ENCODE measurements at places on chromosomes 2 and 18.

DNA sequence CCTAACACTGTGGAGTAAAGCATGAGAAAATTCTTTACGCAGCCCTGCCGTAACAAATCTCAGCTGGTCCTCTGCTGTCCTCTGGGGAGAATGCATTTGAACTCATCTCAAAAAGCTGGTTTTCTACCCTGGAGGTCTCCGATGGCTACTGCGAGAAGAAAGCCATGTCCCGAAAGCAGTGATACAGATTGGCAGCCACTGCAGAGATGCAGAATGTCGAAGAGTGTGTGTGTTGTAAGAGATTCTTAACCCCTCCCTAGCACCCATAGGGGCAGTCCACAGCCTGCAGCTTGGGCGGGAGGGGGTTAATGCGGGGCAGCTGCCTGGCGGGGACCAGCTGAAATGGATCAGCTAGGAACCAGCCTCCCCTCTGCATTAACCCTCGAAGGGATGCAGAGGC is 235.9 kb downstream of the ZNF516 start:
- no peak for DNase-seq

GRCh38 chr2:203739351-203739750 is 32.9 kb downstream of the CD28 start:
- no peak for DNase-seq

GRCh38 chr18:62583376-62583775 is 60.6 kb downstream of the ZCCHC2 start:
- no peak for DNase-seq

- no peak for DNase-seq
Observed at GRCh38 chr2:70121627-70122372, 34.5 kb downstream of the PCBP1 start.

DNA sequence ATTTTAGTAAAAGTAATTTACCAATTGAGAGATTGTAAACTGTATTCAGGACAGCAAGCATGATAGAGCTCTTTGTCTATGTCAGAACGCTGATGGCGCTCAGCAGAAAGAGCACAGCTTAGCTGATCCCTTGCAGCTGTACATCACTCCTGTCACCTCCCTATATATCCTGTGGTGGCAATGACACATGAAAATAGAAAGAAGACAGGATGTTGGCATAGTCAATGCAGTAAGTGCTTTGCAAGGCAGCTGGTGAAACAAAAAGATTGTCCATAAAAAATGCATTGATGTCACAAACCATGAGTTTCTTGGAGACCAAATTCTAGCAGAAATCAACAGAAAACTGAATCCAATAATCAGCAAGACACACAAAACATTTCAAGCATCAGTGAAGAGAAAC is 221.5 kb downstream of the RIT2 start:
- DNase-seq = no peak

GRCh38 chr2:1743396-1744150 is 742 bp downstream of the PXDN start:
- DNase-seq = peak; percentile 11

- peak; percentile 48 for DNase-seq
Observed at GRCh38 chr2:180124273-180125139, 117.4 kb upstream of the CWC22 start.

- DNase-seq = no peak
Observed at GRCh38 chr2:31223026-31223425, 5.7 kb upstream of the CAPN14 start.

GRCh38 chr2:156430236-156430979 is 5.8 kb upstream of the GPD2 start:
- DNase-seq = peak; percentile 73

- DNase-seq = no peak
Observed at GRCh38 chr2:105573490-105573889, 171.2 kb upstream of the NCK2 start.

GRCh38 chr2:77800410-77800809 is 278.2 kb upstream of the LRRTM4 start:
- DNase-seq = no peak

- DNase-seq = no peak
Observed at GRCh38 chr2:169005080-169005598, 26.0 kb downstream of the ABCB11 start.

- no peak for DNase-seq
Observed at GRCh38 chr18:37564711-37565100, 892 bp downstream of the CELF4 start.

GRCh38 chr18:37671530-37671929 is 105.9 kb upstream of the CELF4 start:
- DNase-seq = no peak

DNA sequence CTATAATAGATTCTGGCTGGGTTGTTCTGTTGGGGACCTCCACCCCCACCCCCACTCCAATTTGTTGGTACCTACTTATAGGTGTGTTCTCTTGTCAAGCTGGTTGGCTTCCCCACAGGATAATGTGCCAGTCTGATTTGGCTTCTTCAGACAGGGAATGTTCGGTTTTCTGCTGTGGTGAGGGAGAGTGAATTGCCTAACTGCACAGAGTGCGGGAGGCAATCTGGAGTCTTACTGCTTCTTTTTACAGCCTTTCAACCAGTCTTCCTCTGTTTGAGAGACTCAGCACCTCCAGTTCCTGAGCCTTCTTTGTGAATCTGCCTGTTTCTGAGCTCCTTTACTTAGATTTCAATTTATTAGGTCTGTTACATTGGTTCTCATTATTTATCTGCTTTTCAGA is 27.4 kb upstream of the SNORC start:
- peak; percentile 16 for DNase-seq

GRCh38 chr18:42048158-42048557 is 93.1 kb downstream of the PIK3C3 start:
- DNase-seq = peak; percentile 53

DNA sequence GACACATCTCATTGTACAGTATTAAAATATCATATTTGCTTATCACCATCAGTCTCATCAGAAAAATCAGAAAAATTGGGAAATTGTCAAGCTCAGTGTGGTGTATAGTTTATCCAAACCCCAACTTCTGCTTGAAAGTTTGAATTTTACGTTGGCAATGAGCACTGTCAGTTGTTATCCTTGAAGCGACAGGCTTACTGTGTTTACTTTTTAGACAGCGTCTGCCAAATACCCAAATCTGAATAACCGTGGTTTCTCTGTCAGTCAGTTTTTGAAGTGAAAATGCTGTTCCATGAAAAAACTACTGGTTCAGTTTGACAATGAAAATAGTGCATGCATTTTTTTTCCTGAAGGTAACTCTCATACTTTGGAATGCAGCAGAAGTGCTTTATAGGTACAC is 70.2 kb downstream of the PARD3B start:
- DNase-seq = no peak

DNA sequence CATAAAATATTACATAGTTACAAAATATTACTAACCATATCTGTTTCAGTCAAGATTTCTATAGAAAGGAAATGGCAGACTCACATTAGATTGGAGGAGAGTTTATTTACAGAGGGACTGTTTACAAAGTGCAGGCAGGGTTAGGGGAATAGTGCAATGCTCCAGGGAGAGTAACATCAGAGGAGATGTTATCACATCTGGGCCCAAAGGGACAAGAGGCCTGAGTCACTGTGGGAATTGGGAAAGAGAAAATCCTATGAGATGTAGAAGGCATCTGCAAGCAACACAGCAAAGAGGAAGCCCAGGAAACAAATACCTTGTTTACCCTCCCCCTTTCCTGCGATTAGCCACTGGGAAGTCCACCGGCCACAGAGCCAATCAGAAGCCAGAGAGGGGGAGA is 227.3 kb upstream of the TANK start:
- DNase-seq = no peak

DNA sequence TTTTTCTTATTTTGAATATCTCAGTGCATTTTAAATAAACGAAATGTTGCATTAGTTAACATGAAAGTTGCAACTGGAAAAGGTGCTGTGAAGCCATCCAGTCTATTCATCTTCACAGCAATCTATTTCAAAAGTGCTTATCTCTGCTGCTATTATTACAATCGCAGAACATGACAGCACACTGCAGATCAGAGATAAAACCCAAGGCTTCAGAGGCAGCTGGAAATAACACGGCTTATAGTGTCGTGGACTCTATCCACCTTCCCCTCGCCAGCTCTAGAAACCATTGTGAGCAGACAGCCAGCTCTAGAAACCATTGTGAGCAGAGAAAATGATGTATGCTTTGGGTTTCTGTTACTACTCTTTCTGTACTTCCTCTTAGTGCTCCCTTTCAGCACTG is 1140.8 kb upstream of the CELF4 start:
- DNase-seq = no peak

GRCh38 chr18:35369126-35369525 is 8.0 kb downstream of the ZNF396 start:
- no peak for DNase-seq

GRCh38 chr2:46643951-46644350 is 164.6 kb downstream of the TMEM247 start:
- DNase-seq = no peak

- DNase-seq = peak; percentile 84
Observed at GRCh38 chr18:46343931-46344372, 239.8 kb downstream of the HAUS1 start.

GRCh38 chr2:82340578-82341053 is 2036.1 kb upstream of the LRRTM1 start:
- DNase-seq = no peak

DNA sequence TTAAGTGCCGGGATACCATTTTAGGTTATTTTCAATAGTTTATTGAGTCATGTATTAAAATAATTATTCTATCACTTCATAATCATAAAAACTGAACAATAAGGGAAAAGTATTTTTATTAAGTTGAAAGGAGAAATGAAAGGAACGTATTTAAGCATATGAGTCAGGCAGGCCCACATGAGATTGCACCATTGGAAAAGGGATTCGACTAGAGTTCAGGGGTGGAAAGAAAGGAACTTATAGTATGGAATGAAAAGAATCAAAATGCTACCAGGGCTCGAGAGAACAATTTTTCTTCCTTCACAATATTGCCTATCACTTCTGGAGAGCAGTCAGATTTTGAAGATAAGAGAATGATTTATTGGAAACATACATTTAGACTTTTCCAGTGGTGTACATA is 516.5 kb upstream of the NETO1 start:
- no peak for DNase-seq

DNA sequence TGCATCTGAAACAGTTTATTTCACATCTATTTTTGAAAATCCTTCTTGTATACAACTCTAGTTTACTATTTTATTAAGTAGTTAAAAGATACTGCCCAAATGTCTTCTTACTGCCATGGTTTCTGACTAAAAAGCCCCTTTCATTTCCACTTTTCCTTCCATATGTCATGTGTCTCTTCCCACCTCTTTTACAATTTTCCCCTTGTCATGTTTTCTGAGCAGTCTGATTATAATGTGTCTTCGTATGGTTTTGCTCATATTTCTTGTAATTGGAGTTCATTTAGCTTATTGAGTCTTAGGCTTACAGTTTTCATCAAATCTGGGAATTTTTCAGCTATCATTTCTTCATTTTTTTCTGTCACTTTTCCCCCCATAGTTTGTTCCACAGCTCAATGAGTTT is 813.9 kb upstream of the GYPC start:
- no peak for DNase-seq

DNA sequence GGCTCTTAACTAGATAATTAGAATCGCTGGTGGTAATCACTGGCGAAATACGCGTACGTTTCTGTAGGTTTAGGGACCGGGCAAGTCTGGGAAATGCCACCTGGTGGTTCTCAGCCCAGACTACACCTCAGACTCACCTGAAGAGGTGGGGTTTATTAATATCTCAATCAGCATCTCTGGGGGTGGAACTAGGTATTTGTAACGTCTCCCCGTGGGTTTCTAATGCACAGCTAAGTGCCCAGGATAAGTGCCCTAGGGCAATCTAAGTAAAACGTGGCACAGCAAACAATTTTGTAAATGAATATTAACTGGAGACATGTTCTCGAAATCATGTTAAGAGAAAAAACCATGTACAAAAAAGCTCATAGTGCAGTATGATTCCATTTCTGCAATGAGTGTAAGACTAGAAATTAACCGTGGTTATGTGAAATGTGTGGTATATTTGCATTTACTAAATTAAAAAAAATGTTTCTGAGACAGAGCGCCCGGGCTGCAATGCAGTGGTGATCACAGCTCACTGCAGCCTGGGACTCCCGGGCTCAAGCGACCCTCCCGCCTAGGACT is 760 bp upstream of the CNOT11 start:
- no peak for DNase-seq

DNA sequence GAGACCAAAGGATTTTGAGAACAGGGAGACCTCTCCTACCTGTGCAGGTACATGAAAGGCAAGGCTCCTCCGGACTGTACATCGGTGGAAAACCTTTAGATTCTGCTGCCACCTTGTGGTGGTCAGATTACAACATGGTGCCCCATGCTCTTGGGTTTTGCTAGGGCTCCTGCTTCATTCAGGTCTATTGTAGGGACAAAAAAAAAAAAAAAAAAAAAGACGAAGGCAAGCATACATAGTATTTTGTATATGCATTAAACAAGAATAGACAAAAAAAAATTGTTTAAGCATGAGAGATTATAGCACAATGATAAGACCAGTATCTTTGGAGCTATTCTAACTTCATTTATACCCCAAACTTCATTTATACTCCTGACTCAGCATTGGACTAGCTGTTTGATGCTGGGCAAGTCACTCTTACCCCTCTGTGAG is 27.4 kb upstream of the SPR start:
- peak; percentile 64 for DNase-seq
